Astrocyte (in vitro differentiated cells and primary cell): ENCODE measurements at places on chromosomes 7 and 10.

DNA sequence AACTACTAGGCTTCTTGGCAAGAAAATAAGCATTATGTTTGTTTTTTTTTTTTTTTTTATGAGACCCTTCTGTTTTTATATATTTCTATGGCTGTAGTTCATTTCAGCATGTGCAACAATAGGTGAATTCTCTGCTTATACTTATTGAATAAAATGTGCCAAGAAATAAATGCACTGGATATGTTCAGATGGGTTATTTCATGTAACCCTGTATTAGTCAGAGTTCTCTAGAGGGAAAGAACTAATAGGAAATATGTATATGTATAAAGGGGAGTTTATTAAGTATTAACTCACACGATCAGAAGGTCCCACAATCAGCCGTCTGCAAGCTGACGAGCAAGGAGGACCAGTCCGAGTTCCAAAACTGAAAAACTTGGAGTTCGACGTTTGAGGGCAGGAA is 292.8 kb downstream of the CSTF2T start:
- no peak for DNase-seq

DNA sequence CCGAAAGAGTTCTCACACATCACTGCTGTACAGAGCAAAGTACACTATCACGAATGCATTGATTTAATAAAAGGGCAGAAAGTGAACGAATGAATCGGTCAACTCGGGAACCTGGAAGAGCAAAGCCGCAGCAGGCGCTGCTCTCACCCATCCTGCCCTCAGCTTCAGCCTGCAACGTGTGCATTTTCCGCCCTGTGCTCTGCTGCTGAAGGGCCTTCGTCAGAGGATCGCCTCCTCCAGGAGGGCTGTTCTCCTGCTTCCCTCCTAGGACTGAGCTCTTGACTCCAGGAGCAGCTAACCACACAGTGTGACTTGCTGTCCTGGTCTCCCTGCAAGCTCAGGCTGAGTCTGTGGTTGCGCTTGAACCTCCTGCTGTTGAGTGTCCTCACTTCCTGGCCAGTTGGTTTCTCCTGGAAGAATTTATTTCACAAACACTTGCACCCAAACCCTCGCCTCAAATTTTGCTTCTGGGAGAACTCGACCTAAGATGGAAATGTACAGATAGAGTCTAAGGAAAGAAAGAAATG is 473.0 kb upstream of the KLF6 start:
- no peak for DNase-seq

DNA sequence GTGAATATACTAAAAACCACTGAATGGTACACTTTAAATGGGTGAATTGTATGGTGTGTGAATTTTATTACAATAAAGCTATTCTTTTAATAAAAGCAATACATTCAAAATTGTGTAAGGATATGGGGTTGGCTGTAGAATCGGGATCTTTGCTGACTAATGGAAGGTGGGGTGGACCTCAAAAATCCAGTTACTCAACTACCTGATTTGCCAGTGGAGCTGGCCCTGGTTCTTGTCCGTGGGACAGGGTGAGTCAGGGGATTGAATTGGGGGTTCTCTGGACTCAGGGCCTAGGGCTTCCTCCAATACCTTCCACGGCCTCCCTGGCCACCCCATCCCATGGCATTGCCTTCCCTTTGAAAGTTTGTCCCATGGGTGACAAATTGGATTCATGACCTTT is 13.5 kb upstream of the RABGEF1 start:
- DNase-seq = no peak

GRCh38 chr7:45589915-45590678 is 15.9 kb downstream of the ADCY1 start:
- no peak for DNase-seq

DNA sequence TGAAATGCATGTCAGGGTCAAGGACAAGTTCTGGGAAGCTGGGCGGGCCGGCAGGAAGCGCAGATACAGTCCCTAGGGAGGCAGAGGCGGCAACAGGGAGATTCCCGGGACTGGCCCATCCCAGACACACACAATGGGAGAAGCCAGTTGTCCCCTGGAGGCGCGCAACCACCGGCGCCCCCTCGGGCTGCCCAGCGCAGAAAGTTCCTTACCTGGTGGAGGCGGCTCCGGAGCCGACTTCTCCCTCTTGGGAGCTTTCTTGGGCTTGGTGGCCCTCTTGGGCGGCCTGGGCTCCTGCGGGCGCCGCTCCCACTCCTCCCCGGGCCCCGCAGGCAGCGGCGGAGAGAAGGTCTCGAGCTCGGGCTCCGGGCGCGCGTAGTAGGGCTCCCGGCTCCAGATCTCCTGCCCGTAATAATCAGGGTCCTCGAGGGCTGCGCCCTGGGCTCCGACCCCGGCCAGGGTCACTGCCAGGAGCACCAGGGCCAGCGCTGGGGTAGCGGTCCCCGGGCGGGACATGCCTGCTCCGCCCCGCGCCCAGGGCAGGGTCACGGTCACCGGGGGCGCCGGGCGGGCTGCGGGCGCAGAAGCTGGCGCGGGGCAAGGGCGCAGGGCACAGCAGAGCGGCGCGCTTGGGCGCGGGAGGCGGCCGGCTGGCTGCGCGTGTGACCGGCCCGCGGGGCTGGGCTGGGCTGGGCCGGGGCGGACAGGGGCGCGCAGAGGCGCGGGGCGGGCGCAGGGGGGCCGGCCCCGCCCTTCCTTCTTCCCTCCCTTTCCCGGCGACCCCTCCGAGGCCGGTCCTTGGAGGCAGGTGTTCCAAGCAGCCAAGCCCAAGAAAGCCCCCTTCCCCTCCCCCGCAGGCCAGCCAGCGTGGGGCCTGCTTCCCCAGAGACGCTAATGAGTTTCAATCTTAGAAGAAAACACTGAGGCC is at the start of gene CPXM2:
Gene CPXM2 (minus strand): TSS at position 664 of the 928 bp plus-strand sequence. CDS start 148 bp downstream, at position 516.
- DNase-seq = no peak

DNA sequence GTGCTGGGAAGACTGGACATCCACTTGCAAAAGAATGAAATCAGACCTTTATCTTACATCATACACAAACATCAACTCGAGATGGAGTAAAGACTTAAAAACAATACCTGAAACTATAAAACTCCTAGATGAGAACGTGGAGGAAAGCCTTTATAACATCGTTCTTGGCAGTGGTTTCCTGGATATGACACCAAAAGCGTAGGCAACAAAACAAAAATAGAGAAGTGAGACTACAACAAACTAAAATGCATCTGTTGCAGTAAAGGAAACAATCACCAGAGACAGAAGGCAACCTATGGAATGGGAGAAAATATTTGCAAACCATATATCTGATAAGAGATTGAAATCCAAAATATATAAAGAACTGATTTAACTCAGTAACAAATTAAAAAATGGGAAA is 33.3 kb downstream of the CC2D2B start:
- no peak for DNase-seq

GRCh38 chr10:12875100-12875499 is 126.4 kb downstream of the CCDC3 start:
- DNase-seq = peak; percentile 44

- no peak for DNase-seq
These were observed 14.4 kb downstream of the MYO1G start for GRCh38 chr7:44964384-44964830.

GRCh38 chr7:24757353-24758275 is at the start of gene GSDME:
Gene GSDME, minus strand, starts transcription at chr7:24757464. Its CDS starts 7,690 bp downstream, at chr7:24749774.
- peak; percentile 43 for DNase-seq

DNA sequence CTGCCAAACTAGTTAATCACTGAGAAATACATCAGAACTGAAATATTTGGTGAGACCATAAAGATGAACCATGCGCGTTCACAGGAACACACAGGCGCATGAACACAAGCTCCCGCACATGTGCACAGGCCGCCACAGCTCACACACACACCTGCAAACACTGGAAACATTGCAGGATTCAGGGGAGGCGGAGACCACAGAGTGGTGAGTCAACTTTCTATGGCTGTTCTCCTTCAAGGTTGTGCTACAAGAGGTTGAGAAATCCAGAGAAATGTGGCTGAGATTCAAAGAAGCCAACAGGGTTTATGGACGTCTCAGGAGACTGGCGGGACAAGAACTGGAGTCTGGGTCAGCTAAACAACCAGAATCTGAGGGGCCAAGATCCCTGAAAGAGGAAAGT is 17.8 kb downstream of the ESYT2 start:
- DNase-seq = peak; percentile 91

DNA sequence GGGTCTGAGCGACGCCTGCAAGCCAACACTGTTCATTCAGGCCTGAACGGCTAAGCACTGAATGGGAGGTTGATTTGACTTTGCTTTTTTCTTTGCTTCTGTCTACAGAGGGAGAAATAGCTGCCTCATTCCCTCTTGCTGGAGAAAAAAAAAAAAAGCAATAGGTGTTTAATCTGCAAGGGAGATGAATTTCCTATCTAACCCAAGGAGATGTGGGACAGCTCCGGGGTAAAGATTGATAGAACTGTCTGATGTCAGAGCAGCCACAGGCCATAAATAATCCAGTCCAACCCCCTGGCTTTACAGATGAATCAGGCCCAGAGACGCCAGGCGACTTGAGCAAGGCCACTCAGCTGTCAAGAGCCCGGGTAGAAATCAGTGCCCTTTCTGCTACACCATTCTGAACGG is 168.0 kb downstream of the ARHGAP12 start:
- peak; percentile 41 for DNase-seq
